ENCODE measurements at places on chromosomes 16 and 17. TPM values are rescaled to one million over a fixed set of nuclear protein-coding genes. Genes with fewer than 3 reads are reported as not detected.

DNA sequence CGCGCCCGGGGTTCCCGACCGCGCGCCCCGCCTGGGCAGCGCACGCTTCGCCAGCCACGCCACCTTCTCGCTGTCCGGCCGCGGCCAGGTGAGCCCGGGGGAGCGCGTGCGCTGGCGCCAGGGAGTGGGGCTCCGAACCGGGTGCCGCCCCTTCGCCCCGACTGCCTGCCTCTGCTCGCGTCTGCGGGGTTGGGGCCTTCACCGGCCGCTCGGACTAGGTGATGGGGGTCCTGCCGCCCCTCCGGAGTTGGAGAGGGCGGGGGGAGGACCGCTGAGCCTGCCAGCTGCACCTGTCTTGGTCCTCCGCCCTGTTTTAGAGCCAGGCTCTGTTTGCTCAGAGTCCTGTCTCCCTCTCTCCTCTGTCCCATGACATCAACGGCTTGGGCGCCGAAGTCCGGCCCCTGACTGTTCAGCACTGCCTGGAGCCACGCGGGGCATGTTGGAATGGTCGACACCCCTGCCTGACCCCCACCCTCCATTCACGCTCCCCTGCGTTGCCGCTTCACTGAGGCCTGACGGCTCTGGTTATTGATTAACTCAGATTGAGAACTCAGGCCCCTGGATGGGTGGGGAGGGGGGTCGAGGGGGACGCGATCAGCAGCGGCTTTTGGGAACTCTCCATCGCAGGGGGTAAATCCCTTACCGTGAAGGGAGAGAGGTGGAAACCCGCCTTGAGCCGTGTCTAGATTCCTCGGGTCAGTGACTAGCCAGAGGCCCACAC is 748 bp downstream of the SMTNL2 start:
- DNase-seq = no peak

DNA sequence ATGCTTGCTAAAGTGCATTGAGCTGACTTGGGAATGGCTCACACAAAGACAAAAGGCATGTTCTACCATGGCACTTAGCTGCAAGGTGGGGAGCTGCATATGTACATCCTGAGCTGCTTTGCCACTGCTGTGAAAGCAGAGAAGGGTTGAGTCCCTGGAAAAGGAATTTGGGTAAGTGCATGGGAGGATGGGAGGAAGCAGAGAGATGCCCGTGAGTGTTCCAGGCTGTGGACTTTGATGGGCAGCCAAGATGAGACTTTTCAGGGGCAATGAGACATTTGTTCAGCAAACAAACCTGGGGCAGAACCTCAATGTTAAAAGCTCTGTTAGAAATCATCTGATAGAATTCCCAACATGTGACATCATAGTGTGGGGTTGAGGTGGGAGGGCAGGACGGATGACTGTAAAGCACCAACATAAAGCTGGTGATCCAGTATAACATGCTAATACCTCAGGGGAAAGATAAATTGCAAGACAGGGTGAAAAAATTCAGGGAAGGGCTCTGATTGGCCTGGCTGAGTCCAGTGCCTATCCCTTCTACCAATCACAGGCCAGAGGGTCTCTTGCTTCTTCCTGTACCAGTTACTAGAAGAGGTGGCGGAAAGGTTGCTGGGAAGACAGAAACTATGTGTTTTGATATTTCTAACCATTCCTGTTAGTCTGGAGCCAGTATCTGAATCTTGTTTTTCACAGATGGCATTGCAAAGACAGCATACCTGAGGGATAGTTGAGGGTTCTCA is 163.2 kb downstream of the UTP18 start:
- DNase-seq = no peak

- no peak for DNase-seq
These were observed 4.1 kb upstream of the KCTD11 start for GRCh38 chr17:7347630-7348477.

- no peak for DNase-seq
These were observed 6.2 kb downstream of the HOXB4 start for GRCh38 chr17:48571826-48572417.

The TNFSF12 gene
- 86.7 TPM for total RNA-seq

All from activated CD4-positive, alpha-beta memory T cell treated with anti-CD3 and anti-CD28 coated beads, Interleukin-2, amount 10 ng/mL, durations not matched to agents 7 days and 5 days (primary cell).